NCI-H446 treated with DMSO at 0.1 percent for 48 hours (cell line): ENCODE measurements at places on chromosomes 7 and 10.

DNA sequence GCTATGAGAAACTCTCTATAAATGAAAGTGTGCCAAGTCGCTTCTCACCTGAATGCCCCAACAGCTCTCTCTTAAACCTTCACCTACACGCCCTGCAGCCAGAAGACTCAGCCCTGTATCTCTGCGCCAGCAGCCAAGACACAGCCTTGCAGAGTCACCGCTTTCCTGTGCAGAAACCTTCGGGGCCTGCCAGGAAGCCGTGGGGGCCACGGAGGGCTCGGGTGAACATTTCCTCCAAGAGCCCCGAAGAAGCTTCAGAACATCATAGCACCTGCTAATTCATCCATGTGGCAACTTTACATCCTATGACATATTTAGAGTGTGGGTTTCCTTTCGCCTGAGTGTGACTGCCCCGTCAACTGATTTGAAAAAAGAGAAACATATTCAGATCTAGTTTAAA is 55.7 kb upstream of the PRSS58 start:
- DNase-seq = no peak

DNA sequence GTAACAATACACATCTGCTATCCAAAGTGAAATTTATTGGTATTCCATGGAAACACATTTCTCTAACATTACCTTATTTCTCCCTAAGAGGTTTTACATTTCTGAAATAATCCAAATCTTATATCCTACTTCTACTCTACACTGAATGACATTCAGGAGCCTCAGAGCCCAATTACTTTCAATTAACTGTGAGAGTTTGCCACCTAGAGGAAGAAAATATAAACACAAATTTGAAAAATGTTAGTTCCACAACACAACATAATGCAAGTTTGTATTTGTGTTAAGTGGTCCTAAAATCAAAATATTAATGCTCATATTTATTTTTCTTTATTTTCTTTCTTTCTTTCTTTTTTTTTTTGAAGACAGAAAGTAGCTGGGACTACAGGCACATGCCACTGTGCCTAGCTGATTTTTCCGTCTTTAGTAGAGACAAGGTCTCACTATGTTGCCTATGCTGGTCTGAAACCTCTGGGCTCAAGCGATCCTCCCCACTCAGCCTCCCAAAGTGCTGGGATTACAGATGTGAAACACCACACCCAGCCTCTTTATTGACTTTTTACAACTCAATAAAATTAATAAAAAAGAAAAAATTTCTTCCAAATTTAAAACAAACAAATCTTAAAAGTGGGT is 46.0 kb downstream of the ATAD1 start:
- DNase-seq = no peak

DNA sequence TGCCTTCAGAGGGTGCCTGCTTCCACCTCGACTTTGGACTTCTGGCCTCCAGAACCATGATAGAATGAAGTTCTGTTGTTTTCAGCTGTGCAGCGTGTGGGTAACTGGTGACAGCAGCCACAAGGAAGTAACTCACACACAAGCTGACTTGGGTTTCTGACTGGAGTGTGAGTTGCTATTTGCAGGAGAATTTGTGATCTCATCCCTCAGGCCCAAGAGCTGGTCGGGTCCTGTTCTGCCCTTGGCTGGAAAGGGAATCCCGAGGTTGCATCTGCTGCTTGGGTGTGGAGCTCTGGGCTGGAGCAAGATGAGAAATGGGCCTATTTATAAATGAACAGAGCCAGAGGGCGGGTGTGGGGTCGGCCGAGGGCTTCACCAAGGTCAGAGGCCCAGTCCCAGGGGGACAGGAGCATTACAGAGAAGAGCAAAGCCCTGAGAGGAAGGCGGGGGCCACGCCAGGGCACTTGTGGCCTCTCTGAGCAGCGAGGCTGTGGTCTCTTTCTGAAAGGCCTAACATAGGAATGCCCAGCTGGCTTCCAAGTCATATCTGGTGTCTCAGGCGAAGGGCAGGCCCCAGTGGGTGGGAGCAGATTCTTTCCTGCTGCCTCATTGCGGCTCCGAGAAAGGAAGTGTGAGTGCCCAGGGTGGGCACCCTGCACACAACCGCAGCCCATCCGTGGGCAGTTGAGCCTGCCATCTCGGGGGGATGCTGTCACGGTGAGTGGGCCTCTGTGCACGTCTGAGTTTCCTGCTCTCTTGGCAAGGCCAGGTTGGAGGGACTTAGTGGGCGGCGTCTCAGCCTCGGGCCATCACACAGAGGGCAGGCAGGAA is 26.5 kb upstream of the C10orf71 start:
- no peak for DNase-seq

GRCh38 chr7:153541903-153542302 is 510.3 kb upstream of the DPP6 start:
- DNase-seq = no peak

DNA sequence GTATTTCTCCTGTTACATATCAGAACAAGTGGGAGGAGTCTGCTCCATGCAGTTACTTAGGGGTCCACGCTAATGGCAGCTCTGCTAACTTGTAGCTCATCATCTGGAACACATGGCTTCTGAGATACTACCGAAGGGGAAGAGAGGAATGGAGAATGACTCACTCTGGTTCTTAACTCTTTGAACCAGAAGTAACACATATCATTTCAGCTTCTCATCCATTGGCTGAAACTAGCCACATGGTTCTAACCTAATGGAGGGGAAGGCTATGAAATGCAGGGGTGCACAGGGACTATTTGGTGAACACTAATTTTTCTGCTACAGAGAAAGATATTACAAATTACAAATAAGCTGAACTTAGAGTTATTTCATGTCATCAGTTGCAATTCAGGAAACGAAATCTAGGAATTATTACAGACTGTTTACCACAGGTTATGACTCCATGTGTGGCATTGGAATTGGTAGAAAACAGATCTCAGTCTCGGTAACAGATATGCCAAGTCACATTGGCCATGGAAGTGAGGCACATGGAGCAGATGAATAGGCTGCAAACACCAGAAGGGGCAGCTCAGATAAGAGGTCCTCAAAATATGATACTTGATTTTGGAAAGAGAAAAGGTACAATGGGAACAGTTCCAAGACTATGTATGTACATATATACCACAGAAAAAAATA is 9.4 kb upstream of the KAT6B start:
- DNase-seq = no peak

- no peak for DNase-seq
These were observed 35.4 kb upstream of the KNDC1 start for GRCh38 chr10:133124357-133125211.

DNA sequence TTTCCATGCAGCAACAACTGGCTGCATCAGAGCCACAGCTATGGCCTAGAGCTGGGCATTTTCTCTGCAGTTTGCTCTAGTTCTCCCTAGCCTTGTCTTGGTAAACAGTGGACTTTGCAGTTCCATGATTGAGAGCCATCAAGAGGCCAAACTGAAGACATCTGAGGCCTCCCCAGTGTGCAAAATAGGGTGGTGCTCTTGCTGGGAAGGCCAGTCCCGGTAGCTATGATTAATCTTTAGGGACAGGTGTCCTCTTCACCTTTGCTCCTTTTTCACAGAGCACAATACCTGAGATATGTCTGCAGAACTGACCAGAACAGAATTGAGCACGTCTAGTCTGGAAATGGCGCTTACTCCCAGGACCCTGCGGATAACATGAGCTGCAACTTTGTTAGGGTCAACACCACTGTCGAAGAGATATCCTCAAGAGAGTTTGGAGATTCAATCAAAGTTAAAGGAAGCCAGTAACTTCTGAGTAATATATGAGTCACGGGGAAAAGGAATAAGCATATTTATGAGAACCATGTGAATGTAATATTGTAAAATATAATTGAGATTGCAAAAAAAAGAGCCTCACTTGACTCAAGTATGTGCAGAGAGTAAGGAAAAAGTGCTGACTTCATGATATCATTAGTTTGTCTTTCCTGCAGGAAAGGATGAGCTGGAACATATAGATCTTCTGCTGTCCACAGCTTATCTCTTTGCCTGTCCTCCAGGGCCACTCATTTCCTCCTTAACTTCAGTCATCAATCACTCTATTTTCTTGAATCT is 76.7 kb downstream of the ANK3 start:
- DNase-seq = no peak

DNA sequence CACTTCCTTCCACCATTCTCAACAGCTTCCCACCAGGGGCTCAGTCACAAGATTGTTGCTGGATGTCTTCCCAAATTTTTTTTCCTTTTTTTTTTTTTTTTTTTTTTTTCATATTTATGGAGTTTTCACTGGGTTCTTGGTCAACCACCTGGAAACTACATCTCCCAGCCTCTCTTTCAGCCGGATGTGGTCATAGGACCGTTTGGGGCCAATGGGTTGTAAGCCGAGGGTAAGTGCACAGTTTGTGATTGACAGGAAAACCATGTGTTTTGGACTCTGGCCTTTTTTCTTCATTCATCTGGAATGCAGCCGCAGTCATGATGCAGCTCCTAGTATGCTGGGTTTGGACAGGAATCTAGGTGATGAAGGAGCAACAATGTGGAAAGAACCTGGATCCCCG is 337.1 kb upstream of the FOXK1 start:
- no peak for DNase-seq

DNA sequence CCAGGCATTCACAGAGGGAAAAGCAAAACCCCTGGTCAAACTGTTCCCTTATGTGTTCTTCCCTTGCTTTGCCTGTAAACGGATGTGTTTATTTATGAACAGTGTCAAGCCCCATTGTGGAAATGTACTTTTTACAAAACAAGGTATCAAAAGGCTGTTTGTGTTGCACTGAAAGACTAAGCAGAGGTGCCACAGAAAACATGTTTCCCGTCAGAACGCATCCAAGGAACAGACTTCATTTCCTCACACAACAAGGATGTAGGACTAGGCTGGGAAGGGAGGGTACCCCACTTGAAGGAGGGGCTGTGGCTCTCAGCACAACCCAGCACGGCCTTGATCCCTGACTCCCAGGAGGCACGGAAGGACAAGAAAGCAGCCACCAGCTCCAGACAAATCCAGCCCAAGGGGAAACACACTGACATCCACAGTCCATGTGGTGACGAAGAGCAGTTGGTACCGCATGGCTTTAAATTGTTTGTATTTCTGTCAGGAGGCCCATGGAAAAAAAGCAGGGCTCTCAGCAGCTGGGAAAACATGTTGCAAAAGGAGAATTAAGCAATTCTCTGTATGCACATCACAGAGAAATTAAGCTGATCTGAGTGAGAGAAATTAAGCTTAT is 85.6 kb downstream of the RNF216 start:
- DNase-seq = no peak

GRCh38 chr10:131926743-131927595 is 26.2 kb downstream of the PPP2R2D start:
- no peak for DNase-seq

- peak; percentile 59 for DNase-seq
These were observed 412.1 kb upstream of the CELF2 start for GRCh38 chr10:10605551-10606081.

DNA sequence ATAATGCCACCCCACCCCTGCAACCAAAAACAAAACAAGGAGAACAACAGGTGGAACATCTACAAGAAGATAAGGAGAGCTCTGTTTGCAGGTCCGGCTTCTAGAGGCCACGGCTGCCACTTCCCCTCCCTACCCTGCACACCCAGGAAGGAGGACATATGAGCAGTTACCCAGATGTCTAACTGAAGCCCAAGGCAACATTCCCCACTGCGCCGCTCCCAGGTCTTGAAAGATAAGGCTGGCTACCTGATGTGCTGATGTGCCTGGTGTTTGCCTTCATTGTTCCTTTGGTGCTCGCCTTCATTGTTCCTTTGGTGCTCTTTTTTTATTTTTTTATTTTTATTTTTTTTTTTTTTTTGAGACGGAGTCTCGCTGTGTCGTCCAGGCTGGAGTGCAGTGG is 21.0 kb downstream of the HPS6 start:
- no peak for DNase-seq

DNA sequence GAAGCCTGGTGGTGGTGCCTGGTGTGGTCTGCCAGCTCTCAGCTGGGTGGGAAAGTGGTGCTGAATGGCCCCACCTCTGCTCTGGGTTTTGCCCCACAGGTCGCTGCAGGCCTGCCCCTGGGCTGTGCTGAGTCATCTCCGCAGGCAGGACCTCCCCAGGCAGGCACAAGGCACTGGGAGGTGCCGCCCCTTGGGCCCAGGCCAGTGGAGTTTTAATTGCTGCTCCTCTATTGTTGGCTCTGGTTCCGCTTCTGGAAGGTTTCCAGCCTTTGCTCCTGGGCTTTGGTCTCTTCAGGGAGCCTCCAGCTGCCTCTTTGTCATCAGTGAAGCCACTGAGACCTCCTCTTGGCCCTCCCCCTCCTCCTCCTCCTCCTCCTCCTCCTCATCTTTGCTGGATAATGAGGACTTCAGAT is 180.3 kb upstream of the GRB10 start:
- DNase-seq = peak; percentile 98

GRCh38 chr10:96310321-96310669 is 6.1 kb downstream of the DNTT start:
- DNase-seq = no peak

- no peak for DNase-seq
These were observed 255.7 kb upstream of the PPP2R2D start for GRCh38 chr10:131644864-131645658.

GRCh38 chr7:43698460-43699255 is 30.7 kb downstream of the COA1 start:
- no peak for DNase-seq

DNA sequence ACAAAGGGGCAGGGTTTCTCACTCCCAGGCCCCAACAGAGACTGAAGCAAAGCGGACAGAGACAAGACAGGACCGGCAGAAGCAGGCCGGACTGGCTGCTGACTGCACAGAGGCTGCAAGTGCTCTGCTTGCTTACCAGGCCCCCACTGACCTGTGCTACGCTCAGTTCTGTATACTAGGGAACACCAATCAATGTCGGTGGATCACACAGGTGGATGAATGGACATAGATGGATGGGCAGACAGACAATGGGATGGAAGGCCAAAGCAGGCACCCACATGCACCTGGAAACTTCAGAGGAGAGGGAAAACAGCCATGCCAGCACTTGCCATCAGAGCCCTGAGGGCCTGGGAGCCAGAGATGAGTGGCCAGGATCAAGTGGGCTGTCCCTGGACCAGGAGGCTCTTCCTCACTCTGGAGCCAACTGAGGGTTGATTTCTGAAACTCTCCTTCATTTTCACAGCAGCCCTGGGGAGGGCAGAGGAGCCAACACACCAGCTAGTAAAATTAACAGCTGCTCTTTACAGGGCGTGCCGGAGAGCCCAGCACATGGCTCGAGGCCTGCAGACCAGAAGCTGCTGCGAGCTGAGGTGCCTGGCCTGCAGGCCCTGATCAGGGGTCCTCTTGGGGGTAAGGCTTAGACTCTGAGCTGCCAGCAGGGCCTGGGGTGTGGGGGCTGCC is 243.6 kb downstream of the KCNMA1 start:
- no peak for DNase-seq

GRCh38 chr7:66790725-66791124 is 50.2 kb downstream of the RABGEF1 start:
- DNase-seq = no peak

DNA sequence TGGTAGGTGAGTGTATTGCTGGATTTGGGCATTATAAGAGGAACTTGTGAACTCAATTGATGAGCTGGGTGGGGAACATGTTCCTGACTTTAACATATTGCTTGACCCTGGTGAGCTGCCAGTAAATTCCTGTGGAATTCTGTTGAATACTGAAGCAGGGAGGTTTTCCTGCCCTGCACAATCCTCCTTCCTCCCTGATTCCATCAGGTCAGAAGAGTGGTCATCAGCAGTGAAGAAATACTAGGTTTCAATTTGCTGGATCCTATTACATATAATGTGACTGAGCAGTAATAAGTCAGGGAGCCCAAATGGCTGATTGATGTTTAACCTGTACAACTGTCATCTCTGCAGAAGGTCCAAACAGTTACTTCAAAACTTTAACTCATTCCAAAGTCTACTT is 581.2 kb downstream of the SUGCT start:
- DNase-seq = no peak

GRCh38 chr7:143003393-143004051 is 23.4 kb downstream of the OR9A2 start:
- no peak for DNase-seq

- DNase-seq = no peak
These were observed 35.1 kb upstream of the DNAH11 start for GRCh38 chr7:21507627-21508343.
